Stimulated activated CD4-positive, alpha-beta T cell treated with anti-CD3 and anti-CD28 coated beads, Interleukin-2, amount 100 ng/mL, for 48 hours (primary cell): ENCODE measurements at places on chromosomes 13 and 19.

DNA sequence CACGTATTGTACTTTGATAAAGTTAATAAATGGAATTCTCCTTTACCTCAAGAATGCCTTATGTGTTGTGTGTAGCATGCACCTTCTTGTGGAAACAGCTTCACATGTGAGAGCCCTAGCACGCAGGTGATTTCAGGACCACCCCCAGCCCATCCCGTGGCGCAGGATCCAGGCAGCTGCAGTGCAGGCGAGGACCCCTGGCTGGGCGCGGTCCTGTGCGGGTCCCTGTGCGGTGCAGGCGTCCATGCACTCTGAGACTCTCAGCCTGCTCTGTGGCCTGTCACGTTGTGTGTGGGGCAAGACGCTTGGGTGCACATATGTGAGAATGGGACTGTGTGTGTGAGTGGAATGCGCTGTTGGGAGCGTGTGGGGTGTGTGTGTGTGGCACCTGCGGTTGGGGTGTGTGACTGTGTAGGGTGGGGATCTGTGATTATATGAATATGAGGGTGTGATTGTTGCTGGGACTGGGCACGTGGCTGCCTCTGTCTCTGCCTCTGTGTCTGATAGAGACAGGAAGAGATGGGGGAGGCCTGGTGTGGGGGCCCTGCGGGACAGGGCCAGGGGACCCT is 30.8 kb downstream of the WTIP start:
- no peak for DNase-seq

DNA sequence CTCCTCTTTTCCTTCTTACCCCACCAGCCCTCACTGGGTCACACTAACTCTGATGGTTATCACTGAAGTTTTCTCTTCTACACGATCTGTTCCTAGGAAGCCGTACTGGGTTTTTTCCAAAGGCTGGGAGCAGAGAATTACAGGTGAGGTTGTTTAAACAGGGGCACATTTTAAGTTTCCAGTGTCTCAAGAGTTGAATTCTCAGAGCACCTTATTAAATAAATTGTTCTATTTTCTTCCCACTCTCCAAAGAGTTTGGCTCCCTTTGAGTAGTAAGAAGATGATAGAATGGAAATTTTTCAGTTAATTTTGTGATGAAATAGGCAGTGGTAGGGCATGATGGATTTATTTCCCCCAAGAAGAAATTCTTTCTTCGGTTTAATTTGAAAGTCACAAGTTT is at the start of gene OR7D4:
TSS of gene OR7D4 (minus strand) at position 101 of the 400 bp plus-strand sequence. CDS start 4,752 bp downstream, outside the sequence.
- DNase-seq, result no peak

- DNase-seq, result no peak
Observed at GRCh38 chr19:6590258-6590826, 608 bp downstream of the CD70 start.

DNA sequence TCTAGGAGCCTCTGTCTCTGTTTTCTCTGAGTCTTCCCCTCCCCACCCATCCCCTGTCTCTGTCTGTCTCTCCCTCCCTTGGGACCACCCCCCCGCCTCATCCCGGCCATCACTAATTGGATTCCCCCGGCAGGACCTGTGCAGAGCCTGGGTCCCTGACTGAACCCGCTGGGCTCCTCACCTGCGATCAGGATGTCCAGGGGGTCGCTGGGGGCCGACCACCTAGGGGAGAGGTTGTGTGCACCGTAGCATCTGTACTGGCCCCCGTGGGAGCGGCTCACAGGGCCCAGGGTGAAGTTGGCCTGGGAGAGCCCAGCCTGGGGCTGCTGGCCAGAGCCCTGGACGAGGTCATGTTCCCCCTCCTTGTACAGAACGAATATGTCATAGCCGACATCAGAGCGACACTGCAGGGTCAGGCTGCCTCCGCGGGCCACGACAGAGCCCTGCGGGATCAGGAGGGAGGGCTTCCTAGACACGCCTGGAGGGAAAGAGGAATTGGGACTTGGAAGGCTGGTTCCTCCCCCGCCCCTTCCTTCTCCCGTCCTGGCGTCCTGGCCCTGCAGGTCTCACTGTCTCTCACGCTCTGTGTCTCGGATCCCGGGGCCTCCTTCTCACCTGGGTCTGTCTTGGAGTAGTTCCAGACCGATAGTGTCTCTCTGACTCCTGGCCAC is 1.8 kb downstream of the LILRB5 start:
- no peak for DNase-seq

DNA sequence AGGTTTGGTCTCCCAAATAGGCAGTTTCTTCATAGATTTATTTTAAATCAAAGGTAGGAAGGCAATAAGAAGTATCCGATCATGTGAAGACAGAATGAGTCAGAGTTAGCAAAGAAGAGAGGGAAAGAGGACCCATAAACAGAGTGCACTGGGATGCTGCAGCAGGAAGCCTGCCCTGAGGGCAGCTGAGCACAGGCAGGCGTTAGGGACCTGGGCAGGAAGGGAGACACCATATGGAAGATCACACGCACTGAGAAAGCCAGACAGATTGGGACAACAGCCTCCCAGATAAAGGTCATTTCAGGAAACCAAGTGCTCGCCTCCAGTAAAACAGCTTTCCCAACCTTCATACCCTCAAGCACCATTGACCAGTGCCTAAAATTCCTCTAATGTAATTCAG is 598.0 kb downstream of the EFNB2 start:
- no peak for DNase-seq

GRCh38 chr13:24254146-24254841 is 55.1 kb upstream of the C1QTNF9 start:
- DNase-seq, result no peak

- no peak for DNase-seq
Observed at GRCh38 chr13:96172066-96172465, 82.2 kb downstream of the HS6ST3 start.

- no peak for DNase-seq
Observed at GRCh38 chr19:46731007-46731501, 14.1 kb upstream of the PRKD2 start.

- DNase-seq, result no peak
Observed at GRCh38 chr13:109817591-109818535, 31.5 kb upstream of the IRS2 start.

GRCh38 chr13:22428188-22428828 is 752.5 kb upstream of the SGCG start:
- no peak for DNase-seq

DNA sequence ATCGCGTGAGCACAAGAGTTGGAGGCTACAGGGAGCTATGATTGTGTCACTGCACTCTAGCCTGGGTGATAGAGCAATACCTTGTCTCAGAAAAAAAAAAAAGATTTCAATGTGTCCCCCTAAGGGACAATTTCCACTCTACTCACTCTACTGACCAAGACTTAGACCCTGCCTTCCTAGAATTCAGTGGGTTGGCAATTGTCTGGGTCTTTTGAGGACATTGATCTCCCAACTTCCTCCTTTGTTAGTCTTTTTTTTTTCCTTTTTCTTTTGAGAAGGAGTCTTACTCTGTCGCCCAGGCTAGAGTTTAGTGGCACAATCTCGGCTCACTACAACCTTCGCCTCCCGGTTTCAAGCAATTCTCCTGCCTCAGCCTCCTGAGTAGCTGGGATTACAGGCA is 2.2 kb downstream of the SPTBN4 start:
- DNase-seq, result no peak

GRCh38 chr13:24261566-24261965 is 47.8 kb upstream of the C1QTNF9 start:
- DNase-seq, result no peak

DNA sequence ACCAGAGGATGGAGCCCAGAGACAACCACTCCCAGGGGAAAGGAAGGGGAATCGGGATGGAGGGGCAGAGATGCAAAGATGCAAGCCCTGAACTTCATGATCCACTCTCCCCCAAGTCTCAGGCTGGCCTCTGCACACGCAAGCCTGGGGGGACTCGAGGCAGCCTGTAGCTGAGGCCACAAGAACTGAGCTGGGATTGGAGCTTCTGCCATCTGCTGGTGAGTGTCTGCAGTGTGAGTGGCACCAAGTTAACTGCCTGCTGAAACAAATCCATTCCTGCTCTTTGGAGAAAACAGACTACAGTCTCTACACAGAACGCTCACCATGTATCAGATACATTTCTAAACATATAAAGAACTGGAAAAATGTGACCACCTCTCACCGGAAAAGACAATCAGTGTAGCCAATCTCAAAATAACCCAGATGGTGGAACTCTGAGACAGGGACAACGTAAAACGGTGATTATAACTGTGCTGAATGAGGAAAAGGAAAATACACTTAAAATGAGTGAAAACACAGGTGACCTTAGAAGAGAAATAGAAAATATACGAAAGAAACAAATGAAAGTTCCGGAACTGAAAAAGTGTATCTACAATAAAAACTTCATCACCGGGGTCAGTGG is 62.1 kb downstream of the KLF2 start:
- no peak for DNase-seq

DNA sequence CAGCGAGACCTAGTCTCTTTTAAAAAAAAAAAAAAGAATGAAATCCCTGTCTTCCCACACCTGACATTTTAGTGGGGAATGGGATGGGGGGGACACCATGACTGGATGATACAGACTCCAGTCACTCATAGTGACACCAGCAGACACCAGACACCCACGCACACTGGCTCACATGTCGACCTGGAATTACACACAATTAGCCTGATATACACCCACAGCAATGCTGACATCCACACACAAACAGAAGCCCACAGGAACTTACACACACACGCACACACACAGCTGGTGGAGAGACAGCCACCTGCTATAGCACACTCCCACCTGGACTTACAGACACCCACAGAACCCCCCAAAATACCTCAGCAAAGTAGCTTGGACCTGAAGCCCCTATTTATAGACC is 8.3 kb upstream of the NANOS3 start:
- no peak for DNase-seq

GRCh38 chr19:43784981-43785808 is 4.4 kb upstream of the KCNN4 start:
- peak; percentile 45 for DNase-seq

DNA sequence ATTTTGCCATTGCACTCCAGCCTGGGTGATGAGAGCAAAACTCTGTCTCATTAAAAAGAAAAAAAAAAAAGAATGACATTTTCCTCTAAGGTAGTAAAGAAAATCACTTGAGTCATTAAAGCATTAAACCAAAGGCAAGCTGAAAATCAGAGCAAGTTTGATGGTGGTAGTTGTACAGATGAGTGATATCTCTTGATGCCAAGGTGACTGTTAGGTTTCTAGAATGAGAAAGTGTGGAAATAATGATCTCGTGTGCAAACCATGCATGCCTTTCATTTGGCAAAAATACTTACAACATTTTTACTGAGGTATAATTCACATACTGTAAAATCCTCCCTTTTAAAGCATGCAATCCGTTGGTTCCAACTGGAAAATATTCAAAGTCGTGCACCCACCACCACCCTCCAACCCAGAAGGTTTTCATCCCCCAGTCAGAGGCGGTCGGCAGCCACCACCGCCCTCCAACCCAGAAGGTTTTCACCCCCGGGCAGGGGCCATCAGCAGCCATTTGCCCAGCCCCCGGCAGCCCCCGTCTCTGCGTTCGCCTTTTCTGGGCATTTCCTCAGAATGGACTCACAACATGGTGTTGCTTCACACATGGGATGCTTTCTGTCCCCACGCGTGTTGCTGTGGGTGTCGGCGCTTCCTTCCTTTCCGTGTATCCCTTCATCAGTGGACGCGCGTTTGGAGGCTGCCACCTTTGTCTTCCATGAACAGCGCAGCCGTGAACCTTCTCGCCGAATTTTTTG is 90.2 kb downstream of the ATP11A start:
- DNase-seq, result no peak

GRCh38 chr13:24748061-24748400 is 15.9 kb upstream of the RNF17 start:
- DNase-seq, result no peak

- DNase-seq, result no peak
Observed at GRCh38 chr13:108551674-108552073, 77.7 kb upstream of the MYO16 start.

- peak; percentile 57 for DNase-seq
Observed at GRCh38 chr19:1672038-1672768, 19.8 kb upstream of the TCF3 start.

- no peak for DNase-seq
Observed at GRCh38 chr13:107554460-107554859, 660.9 kb downstream of the LIG4 start.

- DNase-seq, result no peak
Observed at GRCh38 chr19:7986321-7987113, 18.9 kb downstream of the ELAVL1 start.

GRCh38 chr13:44293908-44294735 is 79.5 kb upstream of the SERP2 start:
- DNase-seq, result no peak

GRCh38 chr19:45254044-45254531 is 3.0 kb downstream of the MARK4 start:
- no peak for DNase-seq

DNA sequence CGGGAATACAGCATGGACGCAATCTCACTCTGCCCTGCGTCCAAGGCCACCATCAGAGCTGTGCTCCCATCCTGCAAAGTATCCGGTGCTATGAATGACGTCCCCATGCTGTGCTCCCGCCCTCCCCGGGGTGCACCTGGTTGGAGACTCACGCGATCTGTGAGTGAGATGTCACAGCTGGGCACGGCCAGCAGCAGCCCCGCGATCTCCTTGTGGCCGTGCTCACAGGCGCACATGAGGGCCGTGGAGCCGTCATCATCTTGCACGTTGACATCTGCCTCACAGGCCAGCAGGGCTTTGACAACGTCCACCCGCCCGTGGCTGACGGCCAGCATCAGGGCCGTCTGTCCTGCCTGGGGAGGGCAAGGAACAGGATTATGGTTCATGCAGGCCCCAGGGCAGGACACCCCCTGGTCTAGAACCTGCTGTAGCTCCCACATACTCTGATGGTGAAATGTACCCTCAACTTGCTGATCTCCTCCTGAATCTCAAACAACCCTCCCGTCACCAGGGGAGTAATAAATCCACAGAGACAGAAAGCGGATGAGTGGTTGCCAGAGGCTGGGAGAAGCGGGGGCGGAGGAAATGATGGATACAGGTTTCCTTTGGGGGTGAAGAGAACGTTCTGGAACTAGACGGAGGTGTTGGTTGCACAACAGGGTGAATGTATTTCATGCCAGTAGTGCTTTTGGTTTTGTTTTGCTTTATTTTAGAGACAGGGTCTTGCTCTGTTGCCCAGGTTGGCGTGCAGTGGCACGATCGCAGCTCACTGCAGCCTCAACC is 14.5 kb upstream of the SPC24 start:
- no peak for DNase-seq

DNA sequence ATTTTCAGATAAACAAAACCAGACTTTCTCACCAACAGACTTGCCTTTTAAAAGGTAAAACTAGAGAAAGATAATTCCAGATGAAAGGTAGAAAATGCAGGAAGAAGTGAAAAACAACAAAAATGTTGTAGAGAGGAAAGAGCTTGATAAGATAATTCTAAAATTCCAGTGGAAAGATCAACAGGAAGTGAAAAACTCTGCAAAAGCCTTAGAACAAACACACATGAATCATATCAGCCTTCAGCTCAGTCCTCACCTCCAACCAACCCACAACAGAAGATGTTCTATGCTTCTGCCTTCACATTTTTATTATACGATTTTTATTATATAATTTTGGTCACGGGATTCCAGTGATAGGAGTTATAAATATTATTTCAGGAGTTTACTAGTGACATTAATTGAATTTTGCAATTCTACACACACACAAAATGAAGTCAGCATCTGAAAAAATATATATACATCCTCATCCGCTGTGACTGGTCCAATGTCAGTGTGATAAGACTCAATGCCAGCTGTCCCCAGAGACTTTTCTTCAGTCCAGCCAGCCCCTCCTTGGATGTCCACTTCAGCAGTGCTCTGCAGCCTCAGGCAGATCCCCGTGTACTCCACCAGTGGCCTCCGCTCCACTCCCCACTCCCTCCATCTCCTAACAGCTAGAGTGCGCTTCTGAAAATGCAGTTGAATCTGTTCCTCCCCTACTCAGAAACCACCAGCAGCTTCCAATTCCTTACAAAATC is 57.9 kb downstream of the GADD45B start:
- no peak for DNase-seq

- no peak for DNase-seq
Observed at GRCh38 chr13:23692816-23693215, 122.6 kb downstream of the TNFRSF19 start.
